ENCODE measurements at places on chromosomes 2 and 18. TPM values are rescaled to one million over a fixed set of nuclear protein-coding genes. Genes with fewer than 3 reads are reported as not detected.
A peak's percentile ranks its signal among the peaks of the same experiment; 100 is the strongest.

GPR45 gene
- not detected for total RNA-seq

CYP27A1 gene
- 0.11 TPM for total RNA-seq

RESP18 gene
- total RNA-seq = not detected

KCNJ13 gene
- 21.9 TPM for total RNA-seq

UGT1A1 gene
- not detected for total RNA-seq

SERPINB3 gene
- total RNA-seq = not detected

UGT1A10 gene
- total RNA-seq = not detected

KCNK3 gene
- total RNA-seq = not detected

USP37 gene
- 35.1 TPM for total RNA-seq

DNER gene
- total RNA-seq = 0.97 TPM

DNA sequence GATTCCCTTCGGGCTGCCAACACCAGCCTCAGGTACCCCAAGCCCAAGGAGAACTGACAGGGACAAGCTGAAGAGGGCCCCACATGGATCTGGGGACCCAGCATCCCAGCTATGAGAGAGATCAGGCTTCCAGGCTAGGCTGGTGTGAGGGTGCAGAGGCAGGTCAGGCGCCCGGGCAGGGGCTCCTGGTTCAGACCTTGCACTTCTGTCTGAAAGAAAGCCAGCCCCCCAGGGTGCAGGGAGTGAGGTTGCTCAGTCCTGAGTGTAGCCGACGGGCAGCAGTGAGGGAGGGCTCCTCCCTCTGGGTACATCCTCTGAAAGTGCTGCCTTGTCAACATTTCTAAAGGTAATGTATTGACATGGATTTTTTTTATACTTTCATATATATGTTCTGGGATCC is 33.1 kb downstream of the KCNF1 start:
- H3K27ac ChIP-seq = no peak overlapping the region
- H3K4me3 ChIP-seq = no peak overlapping the region
- H3K4me1 ChIP-seq = no peaks in the 10 kb centered on the region

- H3K4me1 ChIP-seq = no peaks in the 10 kb centered on the region
- H3K36me3 ChIP-seq = no peaks in the 10 kb centered on the region
- H3K4me3 ChIP-seq = no peak overlapping the region
These were observed 81.5 kb downstream of the LDLRAD4 start for GRCh38 chr18:13300029-13300428.

DNA sequence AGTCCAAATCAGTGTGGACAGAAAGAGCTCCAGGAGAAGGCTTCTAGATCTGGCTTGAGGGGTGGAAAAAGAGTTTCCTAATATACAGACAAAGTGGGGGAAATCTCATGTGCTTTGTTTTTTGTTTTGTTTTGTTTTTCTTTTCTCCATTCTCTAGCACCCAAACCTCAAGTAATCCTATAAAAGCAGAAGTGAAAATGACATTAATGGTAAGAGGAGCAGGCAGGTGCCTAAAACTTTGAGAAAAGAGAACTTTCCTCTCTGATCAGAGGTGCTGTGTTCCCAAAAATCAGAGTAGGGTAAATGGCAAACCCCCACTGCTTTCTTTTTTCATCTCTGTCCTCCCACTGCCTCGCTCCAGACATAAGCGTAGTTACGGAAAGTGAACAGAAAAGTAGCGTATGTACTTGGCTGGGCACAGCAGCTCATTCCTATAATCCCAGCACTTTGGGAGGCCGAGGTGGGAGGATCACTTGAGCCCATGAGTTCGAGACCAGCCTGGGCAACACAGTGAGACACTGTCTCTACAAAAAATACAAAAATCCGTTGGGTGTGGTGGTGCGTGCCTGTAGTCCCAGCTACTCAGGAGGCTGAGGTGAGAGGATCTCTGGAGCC is 77.8 kb downstream of the FAM161A start:
- no peaks in the 10 kb centered on the region for H3K27me3 ChIP-seq
- H3K4me1 ChIP-seq = no peaks in the 10 kb centered on the region
- no peak overlapping the region for H3K27ac ChIP-seq
- no peak overlapping the region for H3K4me3 ChIP-seq
- DNase-seq = no peak

- DNase-seq = peak; percentile 54
- H3K36me3 ChIP-seq = no peaks in the 10 kb centered on the region
- no peaks in the 10 kb centered on the region for H3K27me3 ChIP-seq
- H3K4me3 ChIP-seq = peak overlapping the region; percentile 97
- peak overlapping the region; percentile 99 for H3K27ac ChIP-seq
These were observed 495 bp upstream of the GULP1 start for GRCh38 chr2:188291142-188291616.

- DNase-seq = no peak
- H3K4me1 ChIP-seq = no peaks in the 10 kb centered on the region
- no peak overlapping the region for H3K27ac ChIP-seq
- H3K27me3 ChIP-seq = no peaks in the 10 kb centered on the region
These were observed 126.3 kb downstream of the TPGS2 start for GRCh38 chr18:36702401-36703013.

GRCh38 chr18:65363911-65364632 is 386.7 kb upstream of the CDH7 start:
- no peaks in the 10 kb centered on the region for H3K36me3 ChIP-seq
- H3K4me3 ChIP-seq = no peak overlapping the region
- H3K4me1 ChIP-seq = peaks cover 10% of the 10 kb centered on the region

DNA sequence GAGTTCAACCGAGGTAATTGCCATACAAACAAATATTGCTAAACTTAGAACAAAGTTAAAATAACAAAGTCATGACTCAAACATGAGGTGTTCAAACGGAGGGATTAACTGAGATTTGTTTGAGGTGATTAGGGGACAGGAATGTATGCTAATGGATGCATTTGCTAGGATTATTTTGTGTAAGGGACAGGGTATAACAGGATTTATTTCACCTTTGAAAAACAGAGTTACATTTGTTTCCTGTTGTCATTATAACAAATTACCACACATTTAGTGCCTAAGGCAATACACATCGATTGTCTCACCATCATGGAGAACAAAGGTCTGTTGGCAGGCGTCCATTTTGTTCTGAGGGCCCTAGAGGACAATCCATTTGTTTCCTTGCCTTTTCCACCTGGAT is 304.3 kb upstream of the CNTNAP5 start:
- no peaks in the 10 kb centered on the region for H3K36me3 ChIP-seq
- H3K4me3 ChIP-seq = no peak overlapping the region
- no peaks in the 10 kb centered on the region for H3K4me1 ChIP-seq
- no peak for DNase-seq
- no peak overlapping the region for H3K27ac ChIP-seq

DNA sequence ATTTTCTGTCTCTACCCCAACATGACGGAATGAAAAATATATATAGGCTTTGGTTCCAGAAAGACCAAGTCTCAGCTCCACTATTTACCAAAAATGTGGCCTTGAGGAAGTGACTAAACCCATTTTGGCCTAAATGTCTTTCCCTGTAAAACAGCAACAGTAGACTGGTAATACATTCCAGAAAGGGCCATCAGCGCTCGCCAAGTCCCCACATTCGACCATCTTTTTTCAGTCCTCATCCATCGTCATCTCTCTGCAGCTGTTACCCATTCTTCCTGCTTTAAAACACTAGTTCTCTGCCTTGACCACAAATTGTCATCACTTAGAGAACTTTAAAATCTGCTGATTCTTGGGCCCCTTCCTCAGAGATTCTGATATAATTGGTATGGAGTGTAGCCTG is 183.8 kb upstream of the CTAGE1 start:
- no peak overlapping the region for H3K4me3 ChIP-seq
- no peaks in the 10 kb centered on the region for H3K27me3 ChIP-seq
- no peak for DNase-seq
- H3K4me1 ChIP-seq = peaks cover 3% of the 10 kb centered on the region

GRCh38 chr2:161344692-161345091 is 36.5 kb downstream of the PSMD14 start:
- no peaks in the 10 kb centered on the region for H3K4me1 ChIP-seq
- no peak overlapping the region for H3K27ac ChIP-seq
- no peak for DNase-seq
- no peaks in the 10 kb centered on the region for H3K27me3 ChIP-seq
- H3K36me3 ChIP-seq = peaks cover 7% of the 10 kb centered on the region

GRCh38 chr2:232349946-232350635 is 28.5 kb upstream of the ALPP start:
- no peaks in the 10 kb centered on the region for H3K27me3 ChIP-seq
- H3K4me3 ChIP-seq = no peak overlapping the region
- H3K27ac ChIP-seq = no peak overlapping the region
- H3K36me3 ChIP-seq = no peaks in the 10 kb centered on the region
- no peak for DNase-seq
- H3K4me1 ChIP-seq = no peaks in the 10 kb centered on the region

GRCh38 chr2:84847326-84848050 is 33.4 kb downstream of the TRABD2A start:
- no peak overlapping the region for H3K4me3 ChIP-seq
- no peaks in the 10 kb centered on the region for H3K36me3 ChIP-seq
- H3K27ac ChIP-seq = no peak overlapping the region

- no peaks in the 10 kb centered on the region for H3K27me3 ChIP-seq
- peak overlapping the region; percentile 0 for H3K4me3 ChIP-seq
- peak overlapping the region; percentile 79 for H3K27ac ChIP-seq
- H3K36me3 ChIP-seq = no peaks in the 10 kb centered on the region
These were observed 15.2 kb downstream of the ACVR2A start for GRCh38 chr2:147860009-147860408.

DNA sequence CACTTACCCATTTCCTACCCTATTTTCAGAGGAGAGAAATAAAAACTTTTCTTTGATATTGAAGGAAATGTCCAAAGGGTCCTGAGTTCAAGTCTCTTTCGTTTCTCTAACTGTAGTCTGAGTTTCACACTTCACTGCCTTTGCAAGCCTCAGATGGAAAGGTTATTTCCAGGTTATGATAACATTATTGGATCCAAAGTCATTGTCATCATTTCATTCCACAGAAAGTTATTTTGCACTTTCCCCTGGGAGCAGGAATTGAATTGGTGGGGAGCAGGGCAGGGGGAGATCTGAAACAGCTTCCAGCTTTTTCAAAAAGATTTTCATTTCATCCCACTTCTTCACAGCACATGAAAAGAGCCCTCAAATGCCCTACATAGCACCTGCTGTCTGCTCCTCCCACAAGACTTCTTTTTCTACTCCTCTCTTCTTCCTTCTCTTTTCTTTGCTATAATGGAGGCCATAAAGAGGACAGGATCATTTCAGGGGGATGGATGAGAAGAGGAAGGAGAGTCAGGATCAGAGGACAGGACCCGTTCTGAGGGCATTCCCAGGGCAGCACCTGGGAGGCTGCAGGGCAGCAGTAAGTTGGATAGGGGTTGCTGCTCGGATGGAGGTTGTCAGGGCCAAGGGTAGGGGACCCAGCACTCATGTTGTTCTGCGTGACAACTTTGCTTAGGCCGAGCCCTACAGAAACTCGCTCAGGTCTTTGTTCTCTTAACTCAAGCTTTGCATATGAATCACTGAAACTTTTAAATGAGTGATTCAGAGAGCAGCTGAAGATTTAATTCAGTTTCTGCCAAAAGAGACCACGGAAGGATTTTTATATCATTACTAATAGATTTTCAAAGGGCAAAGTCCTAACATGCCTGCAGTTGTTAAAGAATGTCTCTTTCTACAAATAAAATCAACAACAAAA is 11.4 kb upstream of the GALNT5 start:
- no peak overlapping the region for H3K4me3 ChIP-seq
- no peak overlapping the region for H3K27ac ChIP-seq
- no peaks in the 10 kb centered on the region for H3K27me3 ChIP-seq
- peaks cover 30% of the 10 kb centered on the region for H3K4me1 ChIP-seq

- no peak for DNase-seq
- H3K4me1 ChIP-seq = no peaks in the 10 kb centered on the region
These were observed 95.3 kb upstream of the RNF152 start for GRCh38 chr18:61988100-61988499.

DNA sequence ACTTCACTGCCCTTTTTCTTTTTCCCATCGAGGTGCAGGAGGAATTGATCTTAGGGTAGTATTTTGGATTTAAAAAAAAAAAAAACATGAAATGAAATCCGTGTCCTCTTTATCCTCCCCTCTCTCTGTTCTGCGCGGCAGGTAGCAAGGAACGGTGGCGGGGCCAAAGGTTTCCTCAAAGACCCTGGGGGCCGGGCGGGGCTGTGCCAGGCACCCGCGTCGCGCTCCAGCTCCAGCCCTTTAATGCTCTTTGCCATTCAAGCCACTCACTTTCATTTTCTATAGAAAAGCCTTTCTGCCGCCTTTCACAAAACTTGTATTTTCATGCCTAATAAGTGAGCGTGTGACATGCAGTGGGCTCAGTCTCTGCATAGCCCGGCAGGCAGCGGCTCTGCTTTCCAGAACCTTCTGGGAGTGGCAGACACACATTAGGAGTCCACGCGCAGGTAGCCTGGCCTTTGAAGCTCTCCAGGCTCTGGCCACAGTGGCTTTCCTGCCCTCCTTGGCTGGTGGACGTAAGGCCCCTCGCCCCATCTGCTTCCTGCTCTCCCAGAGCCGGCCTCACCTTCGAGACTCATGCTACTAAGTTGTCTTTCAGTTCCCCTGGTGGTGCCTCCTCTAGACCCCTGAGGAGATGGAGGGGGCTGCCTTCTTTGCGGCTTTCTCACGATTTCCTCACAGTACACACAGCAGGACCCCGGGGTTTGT is 41.7 kb downstream of the AGAP1 start:
- peaks cover 7% of the 10 kb centered on the region for H3K4me1 ChIP-seq
- H3K4me3 ChIP-seq = no peak overlapping the region
- no peak overlapping the region for H3K27ac ChIP-seq
- no peaks in the 10 kb centered on the region for H3K36me3 ChIP-seq
- DNase-seq = no peak

- no peak overlapping the region for H3K4me3 ChIP-seq
- no peak overlapping the region for H3K27ac ChIP-seq
- no peaks in the 10 kb centered on the region for H3K4me1 ChIP-seq
- H3K27me3 ChIP-seq = no peaks in the 10 kb centered on the region
- no peaks in the 10 kb centered on the region for H3K36me3 ChIP-seq
These were observed 147.6 kb upstream of the SETBP1 start for GRCh38 chr18:44533071-44533470.
